A172 (cell line): ENCODE measurements at places on chromosomes 2 and 18.

- DNase-seq = no peak
Observed at GRCh38 chr2:36270758-36271157, 84.8 kb upstream of the CRIM1 start.

GRCh38 chr2:232611061-232611460 is 22.3 kb upstream of the EFHD1 start:
- DNase-seq = no peak

GRCh38 chr2:216315802-216316603 is 56.3 kb downstream of the MARCHF4 start:
- peak; percentile 88 for DNase-seq

- no peak for DNase-seq
Observed at GRCh38 chr2:204197336-204198005, 260.9 kb downstream of the ICOS start.

- DNase-seq = no peak
Observed at GRCh38 chr2:222264791-222265320, 33.9 kb downstream of the PAX3 start.
